ENCODE measurements at places on chromosomes 3 and 15.

DNA sequence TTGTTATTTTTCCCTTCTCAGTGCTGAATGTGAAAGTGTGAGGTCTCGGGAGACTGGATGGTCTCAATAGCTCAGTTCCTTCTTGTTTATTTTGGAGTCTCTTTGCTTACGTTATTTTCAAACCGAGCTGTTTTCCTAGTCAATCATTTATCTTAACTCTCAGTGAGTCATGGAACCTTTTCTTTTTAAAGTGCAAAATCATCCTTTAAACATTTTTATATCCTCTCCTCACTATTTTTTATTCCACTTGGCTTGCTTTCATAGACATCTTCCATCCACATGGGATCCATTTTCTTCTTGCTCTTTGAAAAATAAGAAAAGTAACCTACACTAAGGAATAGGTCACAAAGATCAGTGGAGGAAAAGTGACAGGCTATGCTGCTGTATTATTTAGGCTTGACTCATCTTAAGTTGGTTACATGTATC is 497.8 kb downstream of the NAALADL2 start:
- DNase-seq, result no peak

GRCh38 chr3:119173325-119173724 is at the start of gene UPK1B:
UPK1B (plus strand) TSS chr3:119173598; CDS start chr3:119186742, 13,144 bp downstream.
- no peak for DNase-seq

DNA sequence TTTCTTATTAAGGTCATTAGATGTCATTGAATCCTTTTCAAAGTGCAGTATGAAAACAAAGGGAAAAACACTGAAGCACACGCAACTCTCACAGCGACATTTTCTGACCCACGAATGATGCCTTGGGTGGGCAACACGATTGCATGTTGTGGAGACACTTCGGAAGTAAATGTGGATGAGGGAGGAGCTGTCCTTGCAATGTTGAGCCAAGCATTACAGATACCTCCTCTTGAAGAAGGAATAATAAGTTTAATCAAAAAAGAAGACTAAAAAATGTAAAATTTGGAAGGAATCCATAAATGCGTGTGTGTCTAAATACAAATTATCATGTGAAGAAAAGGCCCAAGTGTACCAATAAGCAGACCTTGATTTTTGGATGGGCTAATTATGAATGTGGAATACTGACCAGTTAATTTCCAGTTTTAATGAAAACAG is 16.9 kb downstream of the THBS1 start:
- DNase-seq, result peak; percentile 83

DNA sequence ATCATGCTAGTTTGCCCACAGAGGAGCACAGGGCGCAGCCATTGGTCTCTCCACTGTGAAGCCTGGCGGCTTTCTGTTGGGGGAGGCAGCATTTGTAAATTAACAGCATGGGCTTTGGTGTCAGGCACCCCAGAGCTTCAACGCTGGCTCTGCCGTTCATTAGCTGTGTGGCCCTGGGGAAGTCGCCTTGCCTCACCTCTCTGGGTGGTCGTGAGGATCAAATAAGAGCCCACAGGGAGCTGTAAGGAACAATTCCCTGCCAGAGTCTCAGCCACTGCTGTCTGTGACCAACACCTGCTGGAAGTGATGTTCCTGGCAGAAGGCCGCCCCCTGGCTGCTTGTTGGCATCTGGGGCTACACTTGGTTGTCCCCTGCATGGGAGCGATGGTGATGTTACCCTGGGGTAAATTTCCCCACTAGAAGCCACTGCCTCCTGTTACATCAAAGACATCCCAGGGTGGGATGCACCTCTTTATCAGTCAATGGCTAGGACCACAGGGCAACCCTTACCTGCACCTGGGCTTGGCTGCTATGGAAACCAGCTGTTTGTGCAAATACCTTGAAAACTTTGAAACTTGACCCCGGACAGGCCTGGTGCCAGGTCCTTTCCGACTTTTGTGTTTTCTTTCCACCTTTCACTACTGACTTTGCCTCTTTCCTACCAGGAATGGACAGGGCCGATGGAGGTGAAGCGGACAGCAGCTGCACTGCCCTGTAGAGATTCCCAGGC is 36.9 kb downstream of the DNASE1L3 start:
- no peak for DNase-seq

- peak; percentile 27 for DNase-seq
Observed at GRCh38 chr15:69126054-69126469, 34.4 kb upstream of the GLCE start.

GRCh38 chr3:174398761-174399160 is 460.4 kb upstream of the NAALADL2 start:
- no peak for DNase-seq

DNA sequence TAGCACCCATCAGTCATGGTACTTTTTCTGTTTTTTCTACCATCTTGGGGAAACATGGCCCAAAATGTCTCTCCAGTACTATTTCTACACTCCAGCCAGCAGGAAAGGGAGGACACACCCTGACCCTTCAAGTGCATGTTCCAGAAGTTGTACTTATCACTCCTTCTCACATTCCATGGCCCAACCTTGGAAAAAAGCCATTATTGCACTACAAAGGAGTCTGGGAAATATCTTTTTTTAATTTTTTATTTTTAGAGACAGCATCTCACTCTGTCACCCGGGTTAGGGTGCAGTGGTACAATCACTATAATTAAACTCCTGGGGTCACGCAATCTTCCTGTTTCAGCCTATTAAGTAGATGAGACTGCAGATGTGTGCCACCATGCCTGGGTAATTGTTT is 100.0 kb upstream of the PPP2R3A start:
- no peak for DNase-seq

GRCh38 chr3:141279077-141279967 is 47.7 kb downstream of the PXYLP1 start:
- DNase-seq, result peak; percentile 40

DNA sequence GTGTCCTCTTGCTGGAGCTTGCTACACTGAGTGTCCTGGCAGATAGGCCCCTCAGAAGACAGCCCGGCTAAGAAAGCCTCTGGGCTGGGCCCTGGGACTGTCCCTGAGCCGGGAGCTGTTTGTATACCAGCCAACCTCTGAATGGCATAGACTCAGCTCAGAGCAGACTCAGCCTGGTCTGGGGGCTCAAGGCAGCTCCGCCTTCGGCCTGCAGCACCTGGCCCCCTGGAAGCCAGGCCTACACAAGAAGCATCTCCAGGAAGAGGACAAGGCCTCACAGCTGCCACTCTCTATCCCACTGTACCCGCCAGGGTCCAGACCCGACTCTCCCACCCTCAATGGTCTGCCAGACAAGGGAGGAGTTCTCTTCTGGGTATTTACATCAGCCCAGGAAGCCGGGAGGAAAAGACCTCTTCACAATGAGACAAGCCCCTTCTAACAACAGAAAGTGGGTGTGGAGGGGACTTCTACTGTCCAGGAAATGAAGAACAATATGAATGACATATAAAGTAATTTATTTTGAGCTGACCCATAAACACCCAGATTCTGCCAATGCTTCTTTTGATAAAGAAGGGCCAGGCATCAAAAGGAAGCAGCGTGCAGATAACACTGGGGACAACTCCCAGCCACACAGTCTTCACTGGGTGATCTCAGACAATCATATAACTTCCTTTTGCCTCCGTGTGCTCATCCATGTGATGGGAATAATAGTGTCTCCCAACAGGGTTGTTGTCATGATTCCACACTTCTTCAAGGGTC is 110.2 kb downstream of the TPRA1 start:
- DNase-seq, result no peak

All from GM23248 (cell line).